ENCODE measurements at places on chromosomes 5 and 9.

DNA sequence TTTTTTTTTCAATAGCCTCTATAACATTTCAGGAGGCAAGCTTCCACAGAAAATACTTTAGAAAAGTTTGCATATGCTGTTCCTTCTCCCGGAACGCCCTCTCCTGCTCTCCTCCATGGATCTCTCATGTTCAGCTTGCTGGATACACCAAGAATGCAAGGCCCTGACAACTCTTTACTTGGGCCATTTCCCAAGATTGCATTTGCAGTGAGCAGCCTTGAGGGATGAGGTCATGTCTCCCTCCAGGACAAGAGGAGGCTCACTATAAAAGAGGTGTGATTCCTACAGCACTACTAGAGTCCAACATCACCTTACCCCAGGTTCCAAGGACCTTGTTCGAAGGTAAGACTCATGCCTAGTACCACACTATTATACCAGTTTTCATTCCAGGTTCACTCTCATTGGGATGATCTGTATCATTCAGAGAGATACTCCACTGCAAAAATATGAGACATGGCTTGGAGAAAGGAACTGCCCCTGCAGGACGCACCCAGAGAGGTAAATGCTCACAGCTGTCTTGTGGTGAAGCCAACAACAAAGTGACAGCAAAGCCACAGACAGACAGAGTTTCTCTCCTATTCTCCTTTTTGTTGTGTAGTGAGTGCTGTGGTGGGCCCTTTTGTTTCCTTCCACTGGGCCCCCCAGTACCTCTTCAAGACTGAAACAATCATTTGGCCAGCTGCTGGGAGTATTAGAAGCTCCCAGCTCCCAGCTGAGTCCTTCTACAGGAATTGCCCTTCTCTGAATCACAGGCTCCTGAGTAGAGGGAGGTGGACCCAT is 151.7 kb upstream of the ZNF366 start:
- DNase-seq = no peak

GRCh38 chr5:132301344-132302271 is 7.4 kb downstream of the SLC22A4 start:
- no peak for DNase-seq

GRCh38 chr9:104200456-104200994 is 106.4 kb downstream of the SMC2 start:
- no peak for DNase-seq

DNA sequence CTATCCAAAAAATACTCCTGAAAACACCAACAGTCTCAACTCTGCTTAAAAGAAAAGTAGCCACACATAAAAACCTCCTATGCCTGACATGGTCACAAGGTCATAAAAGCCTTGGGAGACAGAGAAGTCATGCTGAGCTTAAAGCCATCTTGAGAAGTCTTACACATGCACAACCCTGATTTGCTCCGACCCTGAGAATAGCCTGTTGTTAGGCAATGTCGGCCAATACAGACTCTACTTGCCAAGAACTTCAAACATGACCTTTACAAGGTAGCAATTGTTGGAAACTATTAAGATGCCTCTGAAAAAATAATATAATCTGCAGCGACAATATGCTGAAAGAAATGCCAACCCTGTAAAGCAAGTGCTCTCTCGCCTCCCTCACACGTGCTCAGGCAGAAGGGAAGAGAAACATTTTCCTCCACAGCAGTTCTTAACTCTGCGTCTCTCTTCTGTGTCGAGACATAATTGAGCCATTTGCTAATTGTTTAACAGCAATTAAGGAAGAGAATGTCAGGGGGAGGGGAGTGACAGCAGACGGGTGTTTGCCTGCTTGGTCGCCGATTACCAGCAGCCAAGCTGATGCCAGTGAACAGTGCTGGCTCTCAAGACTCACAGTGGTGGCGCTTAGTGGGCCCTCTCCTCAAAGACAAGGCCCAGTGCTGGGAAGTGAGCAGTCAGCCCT is 393.6 kb downstream of the SPOCK1 start:
- no peak for DNase-seq

- DNase-seq = no peak
Measured at GRCh38 chr5:53303105-53303504, 177.3 kb upstream of the FST start.
